ENCODE measurements at places on chromosomes 1 and 21.

GRCh38 chr1:236421022-236421421 lies 26.9 kb downstream of the EDARADD start:
- DNase-seq = no peak

DNA sequence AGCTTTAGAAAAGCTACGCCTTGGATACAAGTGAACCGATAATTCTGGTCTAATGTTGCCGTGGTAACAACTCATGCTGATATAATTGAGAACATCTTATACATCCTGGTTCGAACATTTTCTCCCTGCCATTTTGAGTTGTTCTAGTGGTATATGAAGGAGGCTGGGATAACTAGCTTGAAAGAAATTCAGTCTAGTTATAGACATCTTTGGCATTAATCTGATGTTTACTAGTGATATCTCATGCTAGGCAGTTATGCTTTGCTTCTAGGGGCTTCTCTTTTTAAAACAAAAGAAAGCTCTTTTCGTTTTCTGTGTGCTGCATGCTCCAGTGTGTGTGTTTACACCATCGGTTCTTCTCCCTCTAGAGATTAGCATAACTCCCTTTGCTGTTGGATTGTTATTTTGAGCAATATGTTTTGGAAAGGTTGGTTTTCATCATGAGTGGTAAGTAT lies 20.5 kb downstream of the PRKACB start:
- DNase-seq = no peak

DNA sequence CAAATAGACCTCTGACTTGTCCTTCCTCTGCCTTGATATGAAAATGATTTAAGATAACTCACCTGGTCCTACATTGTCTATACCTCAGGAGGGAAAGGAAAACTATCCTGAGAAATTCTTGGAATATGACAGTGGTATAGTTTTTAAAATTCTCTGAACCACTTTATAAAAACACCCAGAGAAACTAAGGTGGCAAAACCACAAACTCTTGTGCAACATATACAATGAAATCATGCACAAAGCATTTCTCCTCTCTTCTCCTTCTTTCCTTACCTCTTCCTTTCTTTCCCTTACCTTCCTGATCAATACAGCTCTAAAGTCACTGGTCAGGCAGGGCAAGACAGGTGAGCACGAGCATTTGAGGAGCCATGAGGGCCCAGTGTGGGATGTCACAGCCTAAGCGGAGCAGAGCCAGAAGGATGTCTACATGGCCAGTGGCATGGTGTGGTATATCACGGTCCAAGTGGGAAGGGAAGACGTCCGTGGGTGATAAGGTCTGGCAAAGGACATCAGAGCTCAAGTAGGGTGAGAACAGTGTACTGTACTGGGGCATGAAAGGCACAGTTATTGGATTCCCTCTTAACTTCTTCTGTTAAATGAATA lies 543.3 kb downstream of the DPYD start:
- no peak for DNase-seq

GRCh38 chr21:29224006-29224405 lies 74.7 kb upstream of the BACH1 start:
- no peak for DNase-seq

DNA sequence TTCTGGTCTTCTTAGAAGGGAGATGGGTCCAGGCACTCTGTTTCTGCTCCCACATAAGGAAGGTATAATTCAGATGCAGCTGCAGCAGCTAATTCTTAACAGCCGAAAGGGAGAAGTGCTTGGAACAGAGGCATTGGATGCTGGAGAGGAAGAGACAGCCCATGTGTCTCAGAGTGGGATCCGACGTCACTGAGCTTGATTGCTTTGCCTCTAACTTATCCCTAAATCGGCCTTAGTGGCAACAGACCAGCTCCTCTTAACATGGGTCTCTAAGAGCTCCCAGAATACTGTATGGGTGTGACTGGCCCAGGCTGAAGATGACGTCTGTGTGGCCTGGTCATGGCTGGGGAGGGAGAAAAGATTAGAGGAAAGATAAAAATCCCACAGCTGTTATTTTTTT lies 40.7 kb upstream of the KCND3 start:
- no peak for DNase-seq

DNA sequence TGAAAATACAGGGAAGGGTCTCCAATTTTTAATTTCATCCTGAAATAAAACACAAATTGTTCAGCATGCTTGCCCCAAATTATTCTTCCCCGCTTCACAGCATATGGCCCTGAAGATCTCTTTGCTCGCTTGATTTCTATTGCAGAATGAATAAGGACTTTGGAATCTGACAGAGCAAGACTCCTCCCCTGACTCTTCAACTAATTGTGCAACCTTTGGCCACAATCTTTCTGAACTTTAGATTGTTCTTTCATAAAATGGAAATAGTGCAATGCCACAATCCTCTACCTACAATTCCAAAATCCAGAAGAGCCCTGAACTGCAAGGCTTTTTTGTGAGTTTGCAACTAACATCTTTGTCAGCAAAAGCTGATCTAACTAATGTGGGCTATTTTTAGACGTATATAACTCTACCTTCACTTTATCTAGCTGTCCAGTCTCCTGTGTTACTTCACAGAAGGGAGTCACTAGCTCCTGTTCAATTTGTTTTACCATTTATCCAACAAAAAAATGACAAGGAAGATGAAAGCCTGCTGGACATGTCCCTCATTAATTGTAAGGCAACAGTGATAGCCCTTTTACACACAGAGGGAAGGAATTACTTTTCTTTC lies 13.4 kb downstream of the RNASEL start:
- DNase-seq = peak; percentile 25

DNA sequence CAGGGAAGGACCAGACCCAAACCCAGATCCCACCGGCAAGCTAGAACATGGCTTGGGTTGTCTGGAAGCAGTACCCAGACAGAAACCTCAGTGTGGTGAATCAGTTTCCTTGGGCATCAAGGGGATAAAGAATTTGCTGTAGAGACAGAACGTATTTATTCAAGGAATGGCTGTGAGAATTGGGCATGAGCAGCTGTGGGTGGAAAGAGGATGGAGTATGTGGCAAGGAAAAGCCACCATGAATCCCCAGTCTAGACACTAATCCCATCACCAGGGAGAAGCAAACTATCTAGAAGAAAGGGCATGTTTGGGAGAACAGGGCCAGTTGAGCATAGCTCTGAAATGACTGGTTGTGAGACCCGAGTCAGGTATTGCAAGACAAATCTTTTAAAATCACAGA lies 109.2 kb downstream of the TOMM20 start:
- DNase-seq = no peak

GRCh38 chr1:82299656-82300055 lies 498.9 kb downstream of the ADGRL2 start:
- no peak for DNase-seq

DNA sequence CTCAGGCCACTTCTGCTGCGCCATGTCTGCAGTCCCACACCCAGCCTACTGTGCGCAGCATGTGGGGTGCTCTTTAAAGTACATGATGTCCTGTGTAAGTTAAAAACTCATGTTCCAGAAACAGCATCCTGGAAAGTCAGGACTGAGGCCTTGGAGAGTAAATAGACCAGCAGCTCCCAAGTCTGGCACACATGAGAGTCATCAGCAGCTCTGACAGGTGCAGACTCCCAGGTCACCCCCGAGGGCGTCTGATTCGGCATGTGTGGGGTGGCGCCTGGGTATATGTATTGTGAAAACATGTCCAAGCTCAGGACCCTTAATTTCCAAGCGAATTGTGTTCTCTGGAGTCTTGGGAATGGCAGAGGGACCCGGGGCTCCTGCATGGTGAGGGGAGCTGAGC lies 120.1 kb upstream of the RUNX3 start:
- no peak for DNase-seq

DNA sequence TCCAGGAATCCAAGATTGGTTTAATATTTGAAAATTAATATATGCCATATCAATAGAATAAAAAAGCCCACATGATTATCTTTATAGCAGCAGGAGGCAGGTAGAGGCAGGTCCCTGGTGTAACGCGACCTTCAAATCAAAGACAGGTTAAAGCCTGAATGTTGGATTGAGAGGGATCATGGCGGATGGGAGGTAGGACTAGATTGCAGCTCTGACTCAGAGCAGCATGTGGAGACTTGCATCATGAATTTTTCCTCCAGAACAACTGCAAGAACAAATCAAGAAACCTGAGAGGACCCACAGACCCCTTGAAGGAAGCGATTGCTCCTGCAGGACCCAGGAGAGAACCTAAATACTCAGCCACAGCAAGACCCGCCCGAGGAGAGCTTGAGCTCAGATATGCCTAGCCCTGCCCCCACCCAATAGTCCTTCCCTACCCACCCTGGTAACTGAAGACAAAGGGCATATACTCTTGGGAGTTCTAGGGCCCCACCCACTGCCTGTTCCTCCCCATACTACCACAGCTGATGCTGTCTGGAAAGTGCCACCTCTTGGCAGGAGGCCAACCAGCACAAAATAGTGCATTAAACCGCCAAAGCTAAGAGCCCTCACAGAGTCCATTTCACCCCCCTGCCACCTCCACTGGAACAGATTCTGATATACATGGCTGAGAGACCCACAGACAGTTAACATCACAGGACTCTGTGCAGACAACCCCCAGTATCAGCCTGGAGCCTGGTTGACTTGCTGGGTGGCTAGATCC lies 19.5 kb downstream of the S100B start:
- DNase-seq = no peak

DNA sequence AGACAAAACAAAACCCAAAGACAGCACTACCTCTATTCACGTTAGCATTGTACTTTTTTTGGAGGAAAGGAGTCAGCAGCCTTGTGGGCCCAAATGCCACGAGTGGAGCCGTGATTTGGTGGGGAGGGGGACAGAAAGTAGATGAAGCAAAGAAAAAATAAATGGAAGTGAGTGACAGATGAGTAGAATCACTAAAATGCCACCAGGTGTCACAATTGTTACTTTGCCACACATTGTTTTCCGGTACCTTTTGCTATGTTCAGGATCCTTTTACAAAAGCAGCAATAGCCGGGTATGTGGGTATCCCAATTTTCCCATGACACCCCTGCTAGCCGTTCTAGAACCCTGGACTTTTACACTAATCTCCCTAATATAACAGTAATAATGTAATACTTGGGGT lies 85.0 kb upstream of the AK4 start:
- no peak for DNase-seq

GRCh38 chr21:38095220-38095619 lies 161.6 kb upstream of the KCNJ15 start:
- no peak for DNase-seq

GRCh38 chr1:64417803-64418202 lies 52.1 kb upstream of the CACHD1 start:
- no peak for DNase-seq

DNA sequence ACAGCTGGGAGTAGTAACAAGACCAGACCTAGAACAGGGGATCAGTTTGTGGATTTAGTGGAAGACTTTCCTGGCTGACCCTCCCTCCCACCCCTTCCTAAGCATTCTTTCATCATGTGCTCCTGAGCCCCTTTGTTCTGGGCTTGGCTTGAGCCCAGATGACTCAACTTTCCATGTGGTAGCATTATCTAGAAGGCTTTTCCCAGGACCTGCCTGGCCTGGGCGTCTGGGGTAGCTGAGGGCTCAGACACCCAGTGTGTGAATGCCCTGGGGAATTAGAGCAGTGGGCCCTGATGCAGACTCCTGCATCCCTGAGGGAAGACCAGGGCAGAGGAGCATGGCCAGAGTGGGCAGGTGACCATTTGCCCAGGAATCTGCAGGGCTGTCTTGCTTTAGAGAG lies 44.1 kb upstream of the TSPAN2 start:
- no peak for DNase-seq
